Esophagus muscularis mucosa (tissue), 4 donors: ENCODE measurements at places on chromosomes 2 and 18. TPM values are rescaled to one million over a fixed set of nuclear protein-coding genes. Genes with fewer than 3 reads are reported as not detected.

The SIX3 gene
- 0.11 TPM for total RNA-seq

- peak overlapping the region; percentile 93 for H3K4me3 ChIP-seq
- DNase-seq = peak; percentile 90
- H3K27ac ChIP-seq = peak overlapping the region; percentile 88
- peaks cover 49% of the 10 kb centered on the region for H3K4me1 ChIP-seq
- H3K27me3 ChIP-seq = no peaks in the 10 kb centered on the region
Observed at GRCh38 chr2:111900859-111901258, 2.5 kb downstream of the MERTK start.

DNA sequence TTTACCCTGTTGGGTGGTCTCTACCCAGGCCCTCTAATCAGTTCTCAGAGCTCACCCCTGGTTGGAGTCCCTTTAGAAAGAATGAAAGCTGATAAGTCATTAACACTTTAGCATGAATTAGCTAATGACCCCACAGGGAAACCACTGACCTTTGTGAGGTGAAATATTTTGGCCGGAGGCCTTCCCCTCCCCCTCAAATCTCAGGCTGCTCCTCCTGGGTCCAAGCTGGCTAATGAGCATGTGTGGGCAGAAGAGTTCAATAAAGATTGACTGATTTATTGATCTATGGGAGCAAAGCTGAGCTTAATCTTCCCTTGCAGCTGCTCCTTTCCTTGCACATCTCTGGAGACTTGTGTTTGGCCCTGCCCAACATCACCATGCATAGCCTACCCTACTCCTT, 78.8 kb upstream of the CCDC85A start:
- no peaks in the 10 kb centered on the region for H3K27me3 ChIP-seq
- H3K36me3 ChIP-seq = no peaks in the 10 kb centered on the region
- peak; percentile 70 for DNase-seq
- H3K4me3 ChIP-seq = no peak overlapping the region
- H3K4me1 ChIP-seq = no peaks in the 10 kb centered on the region

The TET3 gene
- total RNA-seq = 5.8 TPM

- no peak overlapping the region for H3K27ac ChIP-seq
- peaks cover 32% of the 10 kb centered on the region for H3K27me3 ChIP-seq
- DNase-seq = no peak
- H3K4me1 ChIP-seq = peaks cover 22% of the 10 kb centered on the region
- no peaks in the 10 kb centered on the region for H3K36me3 ChIP-seq
Observed at GRCh38 chr18:31042084-31042405, 497 bp downstream of the DSC3 start.

The RIT2 gene
- not detected for total RNA-seq

The OTOS gene
- total RNA-seq = not detected

The MYCN gene
- 0.83 TPM for total RNA-seq

DNA sequence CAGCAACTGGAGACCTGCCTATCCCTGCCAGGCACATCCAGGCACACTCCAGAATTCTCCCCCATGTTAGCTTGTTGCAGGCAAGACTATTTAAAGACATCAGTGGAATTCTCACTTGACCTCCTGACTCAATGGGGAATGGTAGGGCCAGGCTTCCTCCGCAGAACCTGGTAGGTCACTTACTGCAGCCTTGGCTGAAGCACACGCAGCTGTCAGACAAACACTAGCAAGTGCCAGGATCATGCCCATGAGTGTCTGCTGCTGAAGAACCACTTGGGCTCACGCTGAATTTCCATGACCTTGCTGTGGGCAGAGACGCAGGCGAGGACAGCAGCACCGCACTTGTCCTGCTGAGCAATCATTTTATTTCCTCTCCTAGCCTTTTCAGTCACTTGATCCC, 3.2 kb downstream of the LRRC30 start:
- H3K27me3 ChIP-seq = no peaks in the 10 kb centered on the region
- H3K4me1 ChIP-seq = peaks cover 18% of the 10 kb centered on the region
- H3K27ac ChIP-seq = no peak overlapping the region

The SPATA3 gene
- total RNA-seq = not detected
